ENCODE measurements at places on chromosomes 1 and 21.

- no peak for DNase-seq
Observed at GRCh38 chr21:32990666-32991065, 35.1 kb upstream of the OLIG2 start.

GRCh38 chr1:162366149-162366548 is 10.5 kb downstream of the SPATA46 start:
- no peak for DNase-seq

GRCh38 chr1:56436296-56436695 is 143.1 kb downstream of the PLPP3 start:
- DNase-seq, result no peak

GRCh38 chr1:240611619-240612480 is at the start of gene GREM2:
Gene GREM2 (minus strand): TSS chr1:240612155. CDS start chr1:240493475, 118,680 bp downstream.
- DNase-seq, result no peak

Data from stimulated activated CD4-positive, alpha-beta T cell treated with anti-CD3 and anti-CD28 coated beads, Interleukin-15, amount 100 ng/mL, for 1 hour (primary cell).